ENCODE measurements at places on chromosomes 12 and 14.

DNA sequence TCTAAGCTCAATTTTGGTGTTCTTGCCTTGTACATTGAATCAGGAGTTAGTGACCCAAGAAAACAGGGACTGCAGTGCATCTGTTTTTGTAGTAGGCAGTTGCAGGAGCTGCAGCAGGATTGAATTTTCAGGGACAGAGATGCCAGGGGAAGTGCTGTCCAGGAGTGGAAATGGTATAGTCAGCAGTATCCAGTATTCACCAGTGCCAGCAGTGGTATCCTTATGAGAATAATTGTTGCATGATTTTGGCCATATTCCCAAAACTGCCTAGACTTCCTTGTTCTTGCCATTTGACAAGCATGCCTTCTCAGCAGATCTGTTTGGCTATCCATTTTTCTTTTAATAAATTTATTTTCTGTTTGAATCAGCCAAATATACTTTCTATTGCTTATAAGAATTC lies 18.6 kb upstream of the ABCD2 start:
- no peak for DNase-seq

DNA sequence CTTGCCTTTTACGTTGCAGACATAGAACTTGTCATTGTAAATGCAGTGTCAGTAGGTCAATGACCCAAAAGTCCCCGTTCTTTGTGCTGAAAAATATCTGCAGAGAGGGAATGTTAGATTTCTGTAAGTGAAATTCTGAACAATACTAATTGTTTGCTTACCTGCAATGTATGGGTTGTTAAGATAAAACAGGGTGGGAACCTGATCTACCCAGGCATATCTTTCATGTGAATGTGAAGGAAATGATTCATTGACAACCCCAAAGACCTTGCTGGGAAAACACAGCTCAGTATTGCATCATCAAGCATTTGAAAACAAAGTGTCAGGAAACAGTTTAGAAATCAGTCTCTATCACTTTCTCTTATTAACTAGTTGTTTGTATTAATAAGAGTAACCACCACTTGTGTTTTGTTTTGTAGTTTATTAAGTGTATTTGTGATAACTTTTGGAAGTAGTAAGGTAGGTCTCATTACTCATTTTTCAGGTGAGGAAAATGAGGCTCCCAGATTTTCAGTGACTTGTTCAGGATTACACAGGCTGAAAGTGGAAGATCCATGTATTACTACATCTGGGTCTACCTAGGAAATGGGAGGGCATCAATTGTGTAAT lies 57.9 kb upstream of the SLC38A2 start:
- DNase-seq = peak; percentile 92

DNA sequence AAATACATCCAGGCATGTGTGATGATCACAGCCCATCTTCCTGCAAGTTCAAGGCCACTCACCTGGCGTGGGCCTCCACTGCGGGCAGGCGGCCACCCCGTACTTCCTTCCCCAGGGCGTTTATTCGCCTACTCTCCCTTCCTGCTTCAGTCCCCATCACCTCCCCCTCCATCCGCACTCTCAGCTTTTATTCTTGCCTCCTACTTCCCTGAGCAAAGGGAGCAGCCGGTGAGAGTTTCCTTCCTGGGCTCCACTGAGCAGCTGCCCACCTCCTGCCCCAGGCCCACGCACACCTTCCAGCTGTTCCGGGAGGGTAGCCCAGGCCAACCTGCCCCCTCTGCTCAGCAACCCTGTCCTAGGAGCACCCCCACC lies 4.1 kb downstream of the CYP46A1 start:
- DNase-seq = no peak

DNA sequence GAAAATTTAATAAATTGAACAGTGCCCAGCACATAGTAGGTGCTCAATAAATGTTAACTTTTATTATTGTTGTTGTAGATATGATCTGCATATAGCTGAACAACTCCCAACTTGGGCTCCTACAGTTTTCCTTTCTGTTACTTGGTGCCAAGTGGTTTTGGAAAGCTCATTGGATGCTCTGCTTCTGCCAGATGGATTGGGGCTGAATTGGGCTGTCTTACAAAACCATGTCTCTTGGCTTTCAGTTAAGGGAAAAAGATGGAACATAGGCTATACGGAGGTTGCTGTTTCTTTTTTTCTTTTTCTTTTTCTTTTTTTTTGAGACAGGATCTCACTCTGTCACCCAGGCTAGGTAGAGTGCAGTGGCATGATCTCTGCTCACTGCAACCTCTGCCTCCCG lies 140.7 kb upstream of the PWP1 start:
- no peak for DNase-seq

GRCh38 chr12:14379508-14379907 lies 14.0 kb downstream of the ATF7IP start:
- DNase-seq = no peak

DNA sequence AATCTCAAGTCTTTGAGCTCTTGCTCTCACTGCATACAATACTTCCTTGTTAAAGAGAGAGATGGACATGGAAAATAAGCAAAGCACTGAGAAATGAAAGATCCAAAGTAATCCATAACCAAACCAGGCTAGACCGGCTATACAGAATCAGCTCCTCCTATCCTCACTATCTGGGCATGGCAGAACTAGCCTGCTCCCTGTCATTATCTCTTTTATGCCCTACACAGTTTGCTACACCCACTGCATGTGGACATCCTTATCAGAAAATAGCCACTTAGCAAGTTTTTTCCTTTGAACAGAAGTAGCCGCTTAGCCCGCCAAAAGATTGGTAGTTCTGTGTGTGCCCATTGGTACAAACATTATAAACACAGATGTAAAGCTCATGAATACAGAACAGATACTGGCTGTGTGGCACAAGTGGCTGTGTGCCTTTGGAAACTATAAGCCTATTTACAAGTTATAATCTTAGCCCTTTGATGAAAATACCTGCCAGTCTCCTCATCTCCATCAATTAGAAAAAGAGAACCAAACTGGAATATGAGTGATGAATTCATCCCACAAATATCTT lies 34.7 kb downstream of the SPTB start:
- no peak for DNase-seq

GRCh38 chr12:3795492-3796133 lies 42.7 kb upstream of the CRACR2A start:
- DNase-seq = no peak

DNA sequence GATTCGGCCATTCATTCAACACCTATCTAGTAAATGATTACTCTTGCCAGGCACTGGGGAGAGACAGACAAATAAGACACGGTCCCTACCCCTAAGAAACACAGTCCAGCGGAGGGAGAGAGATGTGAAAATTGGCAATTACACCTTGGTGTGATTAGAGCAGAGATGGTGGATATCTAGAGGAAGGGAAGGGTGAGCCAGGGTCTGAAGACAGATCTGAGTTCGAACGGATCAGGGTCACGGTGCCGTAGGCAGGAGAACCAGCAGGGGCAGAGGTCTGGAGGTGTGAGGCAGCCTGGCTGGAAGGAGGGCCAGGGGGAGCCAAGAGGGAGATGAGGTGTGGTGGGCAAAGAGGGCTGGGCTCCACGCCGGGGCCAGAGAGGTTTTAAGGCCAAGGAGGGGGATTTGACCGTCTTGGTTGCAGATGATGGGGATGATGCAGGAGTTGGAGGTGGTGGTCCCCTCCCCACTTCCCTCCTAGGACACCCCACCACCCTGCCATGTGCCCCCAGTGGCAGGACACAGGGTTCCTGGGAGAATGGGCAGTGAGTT lies 27.1 kb downstream of the FAM222A start:
- DNase-seq = no peak

DNA sequence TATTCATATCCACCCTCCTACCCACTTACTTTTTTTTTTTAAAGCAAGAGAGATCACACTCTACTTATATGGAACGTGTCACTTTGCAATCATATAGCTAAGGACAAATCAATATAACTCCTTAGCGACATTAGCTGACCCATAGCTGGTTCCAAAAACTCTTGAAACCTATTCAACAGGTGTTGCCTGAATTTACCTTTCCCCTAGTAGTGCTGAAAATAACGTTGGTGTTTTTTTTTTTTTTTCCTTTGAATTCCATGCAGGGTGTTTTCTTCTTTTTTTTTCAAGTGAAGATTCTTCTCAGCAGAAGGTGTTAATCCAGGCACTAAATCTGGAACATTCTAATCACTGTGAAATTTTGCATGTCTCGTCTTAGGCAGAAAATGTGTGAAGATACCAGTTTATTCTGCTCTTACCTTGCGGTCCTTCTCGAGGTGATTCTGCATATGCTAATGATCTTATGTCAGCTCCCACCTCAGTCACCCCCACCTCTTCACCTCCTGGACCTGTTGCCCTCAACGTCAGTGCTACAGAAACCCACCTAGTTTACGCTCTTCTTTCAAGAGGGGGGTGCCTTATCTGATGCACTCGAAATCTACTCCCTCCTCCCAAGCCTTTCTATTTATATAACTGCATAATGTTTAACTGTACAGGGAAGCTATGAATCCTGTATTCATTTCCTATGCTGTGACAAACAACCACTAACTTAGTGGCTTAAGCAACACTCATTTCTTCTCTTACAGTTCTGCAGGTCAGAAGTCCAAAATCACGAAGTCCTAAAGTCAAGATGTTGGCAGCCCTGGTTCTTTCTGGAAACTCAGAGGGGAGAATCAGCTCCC lies 7.1 kb upstream of the VPS37B start:
- DNase-seq = no peak

- DNase-seq = no peak
Observed at GRCh38 chr14:102227184-102227964, 77.6 kb downstream of the MOK start.

DNA sequence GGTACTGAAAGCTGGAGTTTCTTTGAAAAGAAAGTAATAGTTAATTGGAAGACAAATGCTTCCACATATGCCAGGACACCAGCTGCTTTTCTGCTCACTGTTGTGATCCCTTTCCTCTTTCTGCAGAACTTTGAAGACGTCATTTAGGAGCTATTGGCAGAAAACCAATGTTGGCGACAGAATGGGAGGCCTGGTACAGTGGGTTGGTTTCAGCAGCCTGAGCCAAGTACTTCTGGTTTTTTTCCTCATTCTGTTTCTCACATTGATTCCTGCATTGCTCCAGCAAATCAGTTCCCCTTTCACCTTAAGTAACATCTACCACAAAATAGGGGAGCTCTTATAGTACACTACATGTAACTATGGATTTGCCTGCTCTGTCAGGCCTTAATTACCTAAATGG lies 96.9 kb downstream of the FIGNL2 start:
- no peak for DNase-seq

DNA sequence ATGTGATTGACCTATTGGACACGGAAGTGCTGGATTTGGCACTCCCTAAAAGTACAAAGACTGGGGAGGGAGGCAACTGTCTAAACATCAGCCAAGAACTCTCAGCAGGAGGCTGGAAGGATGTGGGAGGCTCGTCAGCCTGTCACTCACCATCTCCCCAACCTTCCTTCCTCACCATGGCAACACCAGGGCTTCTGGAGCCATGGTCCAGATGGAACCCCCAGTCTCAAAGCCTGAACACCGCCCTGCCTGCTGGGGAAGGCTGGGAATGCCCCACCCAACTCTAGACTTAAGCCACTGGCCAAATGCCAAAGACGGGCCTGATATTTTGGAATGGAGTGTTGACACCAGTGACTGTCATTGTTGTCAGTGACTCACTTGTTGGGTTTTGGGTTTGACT lies 55.3 kb downstream of the GALNT16 start:
- DNase-seq = no peak

DNA sequence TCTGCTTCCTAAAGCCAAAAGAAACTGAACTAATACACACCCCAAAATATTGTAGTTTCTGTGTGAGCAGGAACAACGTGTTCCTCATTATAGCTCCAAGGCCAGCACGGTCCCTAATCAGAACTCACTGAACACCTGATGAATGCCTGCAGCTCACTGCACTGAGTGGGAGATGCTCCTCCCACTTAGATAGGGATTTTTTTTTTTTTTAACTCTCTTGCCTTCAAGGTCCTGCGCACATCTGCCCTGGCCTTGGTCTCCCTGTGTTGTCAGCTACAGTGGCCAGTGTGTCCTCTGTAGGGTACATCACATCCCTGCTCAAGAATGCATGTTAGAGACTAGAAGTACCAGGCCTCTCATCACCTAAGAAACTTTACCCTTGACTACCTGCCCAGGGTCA lies 44.3 kb upstream of the TMPO start:
- DNase-seq = no peak

- no peak for DNase-seq
Observed at GRCh38 chr12:99916555-99916954, 68.2 kb downstream of the ANKS1B start.

GRCh38 chr14:104206281-104206904 lies 68.0 kb downstream of the KIF26A start:
- no peak for DNase-seq

- DNase-seq = no peak
Observed at GRCh38 chr14:91509878-91510170, 286 bp downstream of the PPP4R3A start.

- no peak for DNase-seq
Observed at GRCh38 chr12:39227218-39227617, 215.7 kb downstream of the KIF21A start.

GRCh38 chr14:68730811-68731425 lies 61.9 kb downstream of the ZFP36L1 start:
- no peak for DNase-seq

DNA sequence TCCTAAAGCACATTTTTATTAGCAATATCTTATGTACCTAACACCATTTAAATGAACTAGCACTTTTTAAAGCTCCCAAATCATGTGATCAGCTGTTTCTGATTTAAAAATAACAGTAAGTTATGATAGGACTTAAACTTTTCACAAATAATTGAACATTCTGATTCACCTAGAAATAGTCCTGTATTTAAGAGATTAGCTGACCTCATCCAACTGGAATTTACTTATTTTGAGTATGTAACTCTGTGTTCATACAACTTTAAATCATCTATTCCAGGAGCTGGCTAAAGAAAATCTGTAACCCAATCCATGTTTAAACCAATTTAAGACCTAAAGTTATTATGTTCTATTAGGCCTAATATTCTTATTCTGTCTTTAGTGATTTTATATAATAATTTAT lies 184.3 kb downstream of the CCDC91 start:
- DNase-seq = no peak

- no peak for DNase-seq
Observed at GRCh38 chr12:93541578-93542225, 30.8 kb upstream of the SOCS2 start.

- DNase-seq = no peak
Observed at GRCh38 chr12:65584016-65584415, 240.3 kb upstream of the HMGA2 start.

DNA sequence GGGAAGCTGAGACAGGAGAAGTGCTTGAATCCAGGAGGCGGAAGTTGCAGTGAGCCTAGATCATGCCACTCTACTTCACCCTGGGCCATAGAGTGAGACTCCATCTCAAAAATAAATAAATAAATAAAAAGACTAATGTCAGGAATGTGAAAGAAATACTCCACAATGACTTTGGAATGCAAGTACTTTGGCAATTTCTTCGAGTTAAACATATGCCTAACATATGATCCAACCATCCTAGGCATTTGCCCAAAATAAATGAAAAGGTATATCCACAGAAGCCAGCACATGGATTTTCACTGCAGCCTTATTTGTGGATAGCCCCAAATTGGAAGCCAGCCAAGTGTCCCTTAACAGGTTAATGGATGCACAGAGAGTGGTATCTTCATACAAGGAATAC lies 357.9 kb upstream of the TMEM132C start:
- no peak for DNase-seq

DNA sequence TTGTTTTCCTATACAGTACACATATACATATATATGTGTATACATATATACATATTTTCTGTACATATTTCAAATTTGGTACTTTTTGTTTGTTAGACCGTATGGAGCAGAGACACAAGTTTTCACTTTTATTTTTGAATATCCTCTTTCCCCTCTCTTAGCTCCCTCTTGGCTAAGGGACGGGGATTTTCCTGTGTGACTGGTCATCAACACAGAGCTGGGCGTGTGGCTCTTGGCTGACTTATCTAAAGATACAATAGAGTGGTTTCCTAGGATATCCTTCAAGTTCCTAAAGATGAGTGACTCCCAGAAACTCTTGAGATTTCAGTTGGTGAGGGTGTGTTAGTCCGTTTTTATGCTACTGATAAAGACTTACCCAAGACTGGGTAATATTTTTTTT lies 1404.5 kb upstream of the TMEM132C start:
- DNase-seq = no peak
